ENCODE measurements at places on chromosomes 4 and X. TPM values are rescaled to one million over a fixed set of nuclear protein-coding genes. Genes with fewer than 3 reads are reported as not detected.

- no peak for DNase-seq
These were observed 33.6 kb upstream of the ZFP42 start for GRCh38 chr4:187961961-187962360.

DNA sequence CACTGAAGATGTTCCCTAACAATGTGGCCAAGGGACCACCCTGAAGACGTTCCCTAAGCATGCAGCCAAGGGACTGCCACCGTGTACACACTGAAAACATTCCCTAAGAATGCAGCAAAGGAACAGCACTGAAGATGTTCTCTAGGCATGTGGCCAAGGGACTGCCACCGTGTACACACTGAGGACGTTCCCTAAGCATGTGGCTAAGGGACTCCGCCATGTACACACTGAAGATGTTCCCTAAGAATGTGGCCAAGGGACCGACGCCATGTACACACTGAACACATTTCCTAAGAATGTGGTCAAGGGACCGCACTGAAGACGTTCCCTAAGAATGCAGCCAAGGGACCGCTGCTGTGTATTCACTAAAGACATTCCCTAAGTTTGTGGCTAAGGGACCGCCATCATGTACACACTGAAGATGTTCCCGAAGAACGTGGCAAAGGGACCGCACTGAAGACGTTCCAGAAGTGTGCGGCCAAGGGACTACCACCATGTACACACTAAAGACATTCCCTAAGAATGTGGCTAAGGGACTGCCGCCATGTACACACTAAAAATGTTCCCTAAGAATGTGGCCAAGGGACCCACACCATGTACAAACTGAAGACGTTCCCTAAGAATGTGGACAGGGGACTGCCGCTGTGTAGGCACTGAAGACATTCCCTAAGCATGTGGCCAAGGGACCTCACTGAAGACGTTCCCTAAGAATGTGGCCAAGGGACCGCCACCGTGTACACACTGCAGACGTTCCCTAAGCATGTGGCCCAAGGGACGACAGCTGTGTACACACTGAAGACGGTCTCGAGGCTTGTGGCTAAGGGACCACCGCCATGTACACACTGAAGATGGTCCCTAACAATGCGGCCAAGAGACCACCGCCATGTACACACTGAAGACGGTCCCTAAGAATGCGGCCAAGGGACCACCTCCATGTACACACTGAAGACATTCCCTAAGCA, 54.8 kb downstream of the DHRSX start:
- DNase-seq, result no peak

The SPARCL1 gene
- polyA plus RNA-seq, result 179 TPM

DNA sequence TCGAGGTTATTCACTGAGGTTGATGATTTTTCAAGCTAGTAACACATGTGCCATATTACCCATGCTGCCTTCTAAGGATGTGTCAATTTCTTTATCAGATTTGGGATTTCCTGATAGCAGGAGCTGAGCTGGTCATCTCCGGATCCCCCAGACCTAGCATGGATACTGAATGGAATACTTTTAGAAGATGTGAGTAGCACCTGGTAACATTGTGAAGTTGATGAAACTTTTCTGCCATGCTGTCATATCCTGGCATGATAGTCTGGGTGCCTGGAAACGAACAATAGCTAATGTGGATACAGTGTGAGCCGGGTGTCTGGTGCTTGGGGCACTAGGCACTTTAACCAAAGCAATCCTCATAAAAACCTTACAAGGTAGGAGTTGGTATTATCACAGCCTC, 11.0 kb upstream of the CYTL1 start:
- DNase-seq, result no peak

The TGIF2LX gene
- not detected for polyA plus RNA-seq

DNA sequence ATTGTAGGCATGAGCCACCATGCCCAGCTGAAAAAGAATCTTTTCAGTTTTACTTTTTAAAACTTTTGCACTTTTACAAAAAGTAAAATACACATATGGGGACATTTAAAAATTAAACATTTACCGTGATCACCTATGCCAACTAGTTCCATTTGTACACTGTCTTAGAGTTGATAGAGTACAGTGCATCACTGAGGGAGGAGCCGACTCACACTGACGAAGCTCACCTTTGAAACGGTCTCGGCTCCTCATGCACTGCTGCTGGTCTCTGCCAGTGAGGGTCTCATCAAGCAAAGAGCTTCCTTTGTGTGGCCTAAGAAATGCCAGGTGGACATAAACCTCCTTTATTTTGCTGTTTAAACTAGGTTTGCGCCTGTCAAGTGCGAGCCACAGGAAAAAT, 50.0 kb downstream of the GRK4 start:
- DNase-seq, result no peak

- DNase-seq, result no peak
These were observed 259.6 kb upstream of the GPC4 start for GRCh38 chrX:133674726-133675470.

The TTC29 gene
- not detected for polyA plus RNA-seq

- DNase-seq, result no peak
These were observed 8.7 kb downstream of the GAGE10 start for GRCh38 chrX:49312176-49312575.

DNA sequence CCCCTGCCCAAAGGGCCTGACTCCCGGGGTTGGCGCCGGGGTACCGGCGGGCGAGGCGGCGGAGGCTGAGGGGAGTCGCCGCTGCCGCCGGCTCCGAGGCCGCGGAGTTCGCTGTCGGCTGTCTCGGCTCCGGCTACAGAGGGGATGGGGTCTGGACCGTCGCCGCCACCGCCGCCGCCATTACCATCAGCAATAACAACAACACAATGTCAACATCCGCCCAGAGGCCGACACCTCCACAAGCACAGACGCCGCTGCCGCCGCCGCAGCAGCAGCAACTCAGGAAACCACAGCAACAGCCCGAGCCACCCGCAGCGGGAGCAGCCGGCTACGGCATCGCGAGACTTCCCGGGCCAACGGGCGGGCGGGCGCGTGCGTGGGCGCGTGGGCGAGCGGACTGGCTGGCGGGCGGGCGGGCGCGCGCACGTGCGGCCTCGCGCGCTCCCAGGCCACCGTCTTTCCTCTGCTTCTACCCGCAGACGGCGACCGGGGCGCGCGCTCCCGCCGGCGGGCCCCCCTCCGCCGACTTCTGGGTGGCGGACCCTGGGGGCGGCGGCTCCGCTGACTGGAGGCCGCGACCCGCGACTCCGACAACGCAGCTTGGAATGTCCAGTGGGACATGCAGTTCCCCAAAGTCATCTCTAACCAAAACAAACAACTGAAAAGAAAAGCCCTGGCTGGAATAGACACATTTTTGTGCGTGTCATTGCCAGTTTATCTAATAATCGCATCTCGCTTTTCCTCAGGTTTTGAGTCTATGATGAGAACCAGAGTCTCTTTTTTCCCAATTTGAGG, at the start of gene CHIC2:
TSS of gene CHIC2 (minus strand) at position 289 of the 795 bp plus-strand sequence. CDS start 305 bp downstream, outside the sequence.
- DNase-seq, result peak; percentile 97

DNA sequence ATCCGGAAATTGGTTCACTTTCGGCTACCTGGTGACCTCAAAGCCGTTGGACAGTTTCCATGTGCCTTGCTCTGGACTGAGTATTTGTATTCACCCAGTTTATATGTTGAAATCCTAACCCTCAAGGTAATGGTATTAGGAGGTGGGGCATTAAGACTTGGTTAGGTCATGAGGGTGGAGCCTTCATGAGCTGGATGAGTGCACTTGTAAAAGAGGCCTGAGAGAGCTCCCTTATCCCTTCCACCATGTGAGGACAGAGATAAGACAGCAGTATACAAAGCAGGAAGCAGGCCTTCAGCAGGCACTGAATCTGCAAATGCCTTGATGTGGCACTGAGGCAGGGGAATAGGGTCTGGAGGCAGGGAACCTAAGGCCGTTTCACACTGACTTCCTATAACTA, 5.3 kb upstream of the OPHN1 start:
- DNase-seq, result no peak

- DNase-seq, result no peak
These were observed 1358.4 kb upstream of the ADGRL3 start for GRCh38 chr4:59841698-59842097.

- peak; percentile 33 for DNase-seq
These were observed 108.4 kb downstream of the DOCK11 start for GRCh38 chrX:118603981-118604380.

The NAA15 gene
- polyA plus RNA-seq, result 12.0 TPM

DNA sequence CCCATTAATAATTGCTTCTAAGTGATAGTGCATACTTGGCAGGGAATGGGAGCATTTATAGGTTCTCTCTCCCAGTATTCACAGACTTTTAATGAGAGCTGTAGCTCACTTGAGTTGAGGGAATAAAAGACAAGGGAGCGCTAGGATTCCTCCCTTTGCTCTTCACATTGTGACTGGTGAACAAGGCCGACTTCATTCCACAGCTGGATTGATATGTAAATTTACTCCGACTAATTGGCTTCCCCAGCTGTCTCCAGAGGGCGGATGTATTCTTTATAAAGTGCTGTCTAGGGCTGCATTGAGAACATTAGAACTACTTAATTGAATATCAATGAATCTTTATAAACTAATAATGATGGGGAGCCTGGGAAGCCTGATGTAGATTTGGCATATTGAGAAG, 63.4 kb downstream of the GPR50 start:
- no peak for DNase-seq

DNA sequence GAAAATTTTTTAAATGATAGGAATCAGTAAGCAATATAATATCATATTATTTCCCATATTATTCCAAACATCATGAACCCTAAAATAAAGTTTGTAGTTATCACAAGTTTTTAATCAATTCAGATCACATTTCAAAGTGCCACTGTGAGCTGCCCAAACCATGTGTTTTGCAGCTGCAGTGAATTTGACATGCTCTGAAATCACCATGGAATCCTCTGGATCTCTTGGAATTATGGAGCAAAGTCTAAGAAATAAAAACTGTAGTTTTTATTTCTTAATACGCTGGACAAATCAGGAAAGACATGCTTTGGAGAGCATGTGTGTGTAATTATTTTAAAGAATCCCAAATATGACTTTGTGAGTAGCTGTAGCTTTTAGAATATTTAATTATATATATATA, 262.7 kb downstream of the ANKRD50 start:
- no peak for DNase-seq

DNA sequence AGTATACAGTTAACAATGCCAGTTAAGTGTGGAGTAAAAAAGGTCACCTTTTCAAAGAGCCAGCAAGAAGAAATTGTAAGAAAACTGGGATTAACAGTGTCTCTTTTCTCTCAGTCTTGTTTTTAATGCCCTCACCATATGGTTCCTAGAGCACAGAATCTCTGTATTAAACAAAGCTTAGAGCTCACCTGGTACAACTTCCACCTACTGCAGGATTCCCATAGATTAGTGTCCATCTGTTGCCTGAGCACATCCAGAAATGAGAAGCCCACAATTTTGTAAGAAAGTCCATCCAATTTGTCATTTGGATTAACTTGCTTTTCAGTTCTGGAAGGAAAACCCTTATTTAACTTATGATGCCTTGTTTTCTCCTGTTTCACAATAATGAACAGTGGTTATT, 1037.1 kb downstream of the STPG2 start:
- no peak for DNase-seq

DNA sequence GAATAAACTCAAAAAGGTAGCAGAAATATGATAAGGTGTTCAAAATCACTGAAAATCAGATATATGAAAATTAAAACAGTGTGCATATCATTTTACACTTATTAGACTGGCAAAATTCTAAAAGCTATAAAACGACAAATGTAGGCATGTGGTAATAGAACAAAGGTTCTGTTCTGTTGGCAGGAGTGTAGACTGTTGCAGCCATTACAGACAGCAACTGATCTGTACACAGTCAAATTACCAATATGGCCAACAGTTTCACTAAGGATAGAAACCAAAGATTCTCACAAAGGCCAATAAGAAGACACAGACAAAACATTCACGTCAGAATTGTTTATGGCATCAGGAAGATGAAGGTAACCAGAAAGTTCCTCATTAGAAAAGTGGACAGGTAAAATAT, 112.8 kb upstream of the PLS3 start:
- no peak for DNase-seq

GRCh38 chr4:176185051-176185450, 10.3 kb downstream of the SPATA4 start:
- no peak for DNase-seq

- DNase-seq, result no peak
These were observed 108.3 kb upstream of the SLC4A4 start for GRCh38 chr4:71230271-71231128.

DNA sequence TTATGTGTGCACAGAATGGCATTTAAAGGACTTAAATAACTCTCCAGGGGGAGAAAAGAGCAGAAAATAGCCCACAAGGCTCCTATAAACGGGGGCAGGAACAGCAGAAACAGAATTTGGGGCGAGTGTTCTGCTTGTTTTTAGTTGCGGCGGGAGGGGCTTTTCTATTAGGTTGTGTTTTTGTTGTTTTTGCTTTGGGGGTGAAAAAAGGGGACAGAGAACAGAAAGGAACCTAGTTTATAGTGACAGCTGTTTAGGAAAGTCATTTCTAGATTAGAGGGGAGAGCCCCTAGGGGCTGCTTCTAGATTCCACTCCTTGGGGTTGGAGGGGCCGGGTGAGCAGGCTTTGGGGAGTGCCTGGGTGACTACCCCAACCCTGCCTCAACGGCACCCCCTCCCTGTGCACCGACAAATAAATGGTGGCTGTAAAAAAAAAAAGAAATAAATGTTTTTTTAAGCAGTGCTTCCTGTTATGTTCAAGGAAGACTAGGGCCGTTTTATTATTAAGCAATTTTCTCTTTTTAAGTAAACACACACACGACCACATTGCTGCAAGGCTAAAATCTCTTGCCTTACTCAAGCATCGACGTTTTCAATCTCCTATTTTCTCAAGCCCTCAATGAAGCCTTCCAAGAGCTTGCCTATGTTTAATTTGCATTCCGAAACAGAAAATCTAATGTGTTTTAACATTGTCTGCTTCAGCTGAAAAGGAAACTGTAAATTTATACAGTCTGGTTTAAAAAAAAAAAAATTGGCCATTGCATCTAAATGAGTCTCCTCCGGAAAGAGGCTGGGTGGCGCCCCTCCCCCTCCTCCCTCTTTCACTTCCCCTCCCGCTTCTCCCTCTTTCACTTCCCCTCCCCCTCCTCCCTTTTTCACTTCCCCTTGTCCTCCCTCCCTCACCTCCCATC, 123.3 kb upstream of the TBL1X start:
- peak; percentile 57 for DNase-seq

GRCh38 chr4:151325111-151325948, at the start of gene SH3D19:
TSS of gene SH3D19 (minus strand) at chr4:151325605. CDS start at chr4:151325352, 253 bp downstream.
- peak; percentile 81 for DNase-seq

DNA sequence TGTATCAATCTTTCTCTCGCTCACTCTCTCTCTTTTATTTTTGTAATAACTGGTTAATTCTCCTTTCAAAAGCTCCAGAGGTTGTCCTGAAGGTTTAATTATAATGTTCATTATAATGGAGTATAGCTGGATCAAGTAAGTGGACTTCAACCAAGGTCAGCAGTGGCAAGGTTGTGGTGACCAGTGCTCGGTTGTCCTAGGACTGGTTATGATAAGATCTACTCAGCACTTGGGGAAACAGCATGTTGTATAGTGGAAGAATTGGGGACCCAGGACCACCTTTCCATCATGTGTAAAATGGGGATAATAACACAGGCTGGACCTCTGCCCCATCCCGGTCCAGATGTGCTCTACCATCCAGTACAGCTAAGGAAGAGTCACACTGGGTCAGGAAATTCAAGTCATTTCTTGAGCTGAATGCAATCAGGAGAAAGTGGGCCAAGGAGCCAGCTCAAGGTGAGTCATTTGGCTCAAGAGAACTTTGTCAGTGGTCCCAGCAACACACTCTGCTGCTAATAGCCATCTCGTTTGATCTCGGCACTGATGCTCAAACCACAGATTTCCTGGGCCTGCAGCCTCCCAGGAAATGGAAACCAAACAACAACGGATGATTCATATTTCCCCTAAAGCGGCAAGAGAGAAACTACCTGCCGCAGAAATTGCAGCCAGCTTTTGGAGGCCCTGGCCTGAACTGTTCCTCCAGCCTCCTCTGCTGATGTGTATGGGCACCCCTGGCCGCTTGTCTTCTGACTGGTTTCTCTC, 123.6 kb upstream of the RBPJ start:
- no peak for DNase-seq
